ENCODE measurements at places on chromosomes 13 and 19. TPM values are rescaled to one million over a fixed set of nuclear protein-coding genes. Genes with fewer than 3 reads are reported as not detected.

DNA sequence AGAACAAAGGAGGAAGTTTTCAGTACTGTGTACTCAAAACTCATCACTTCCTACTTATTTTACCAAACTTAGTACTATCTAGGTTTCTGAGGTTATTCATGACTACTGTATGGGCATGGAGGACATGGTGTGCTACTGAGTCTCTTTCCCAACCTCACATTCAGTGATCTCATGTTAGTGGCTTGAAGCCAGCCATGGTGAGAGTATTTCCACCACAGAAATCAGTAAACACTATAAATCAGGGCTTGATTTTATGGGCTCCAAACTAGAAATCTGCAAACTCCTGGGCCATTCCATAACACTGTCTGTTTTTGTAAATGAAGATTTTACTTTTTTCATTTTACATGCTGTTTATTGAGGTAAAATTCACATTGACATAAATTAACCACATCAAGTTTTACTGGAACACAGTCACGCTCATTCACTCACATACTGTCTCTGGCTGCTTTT lies 19.7 kb downstream of the MED26 start:
- no peak for DNase-seq

GRCh38 chr13:24864579-24864978 lies 100.6 kb downstream of the RNF17 start:
- no peak for DNase-seq

GRCh38 chr19:50003254-50003788 lies 21.9 kb downstream of the VRK3 start:
- no peak for DNase-seq

- DNase-seq = no peak
These were observed 6.5 kb downstream of the ZNF426 start for GRCh38 chr19:9531933-9532332.

GRCh38 chr13:40452038-40452666 lies 214.3 kb downstream of the FOXO1 start:
- no peak for DNase-seq

DNA sequence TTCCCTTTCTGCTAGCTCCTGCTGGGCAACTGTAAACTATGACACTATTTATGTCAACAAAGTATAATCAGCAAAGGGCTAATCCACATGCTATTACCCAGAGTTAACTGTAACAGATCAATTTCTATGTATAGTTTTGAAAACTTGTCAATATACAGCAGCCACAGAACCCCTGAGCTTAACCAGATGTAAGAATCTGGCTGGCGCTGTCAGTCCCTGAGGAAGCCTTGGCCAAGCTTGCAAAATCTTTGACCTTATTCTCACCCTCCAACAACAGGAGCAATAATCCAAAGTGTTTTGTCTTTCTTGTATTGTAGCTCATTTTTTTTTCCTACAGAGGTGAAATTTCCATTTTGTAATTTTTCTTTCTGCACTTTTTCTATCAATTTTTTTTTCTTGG lies 1230.1 kb upstream of the SLC10A2 start:
- no peak for DNase-seq

- no peak for DNase-seq
These were observed 90.9 kb downstream of the SIPA1L3 start for GRCh38 chr19:37997911-37998344.

GRCh38 chr13:35720690-35721554 lies 244.4 kb upstream of the MAB21L1 start:
- DNase-seq = peak; percentile 71

DNA sequence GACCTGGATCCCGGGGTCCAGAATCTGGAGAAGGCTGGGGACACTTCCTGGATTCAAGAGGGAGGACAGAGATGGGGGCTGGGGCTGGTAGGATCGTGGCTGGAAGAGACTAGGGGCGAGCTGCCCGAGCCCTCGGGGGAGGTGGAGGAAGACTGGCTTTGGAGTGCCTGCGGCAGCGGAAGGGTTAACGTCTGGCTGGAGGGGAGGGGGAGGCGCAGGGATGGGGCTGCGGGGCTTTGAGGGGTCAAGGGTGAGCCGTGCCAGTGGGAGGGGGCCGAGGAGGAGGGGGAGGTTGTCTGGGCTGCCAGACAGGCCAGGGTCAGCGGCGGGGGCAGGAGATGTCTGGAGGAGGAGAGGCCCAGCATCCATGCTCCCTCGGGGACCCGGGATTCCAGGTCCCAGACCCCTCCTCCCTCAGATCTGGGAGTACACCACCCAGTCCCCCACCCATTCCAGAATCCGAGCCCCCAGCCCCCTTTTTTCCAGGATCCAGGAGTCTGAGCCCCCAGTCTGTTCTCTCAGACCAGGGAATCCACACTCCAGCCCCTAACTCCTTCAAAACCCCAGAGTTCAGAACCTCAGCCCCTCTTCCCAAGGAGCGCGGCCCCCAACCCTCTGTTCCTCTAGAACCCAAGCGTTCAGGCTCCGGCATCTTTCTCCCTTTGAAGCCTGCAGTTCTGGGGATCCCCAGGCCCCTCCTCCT lies 3.2 kb upstream of the SPACA6 start:
- DNase-seq = peak; percentile 89

DNA sequence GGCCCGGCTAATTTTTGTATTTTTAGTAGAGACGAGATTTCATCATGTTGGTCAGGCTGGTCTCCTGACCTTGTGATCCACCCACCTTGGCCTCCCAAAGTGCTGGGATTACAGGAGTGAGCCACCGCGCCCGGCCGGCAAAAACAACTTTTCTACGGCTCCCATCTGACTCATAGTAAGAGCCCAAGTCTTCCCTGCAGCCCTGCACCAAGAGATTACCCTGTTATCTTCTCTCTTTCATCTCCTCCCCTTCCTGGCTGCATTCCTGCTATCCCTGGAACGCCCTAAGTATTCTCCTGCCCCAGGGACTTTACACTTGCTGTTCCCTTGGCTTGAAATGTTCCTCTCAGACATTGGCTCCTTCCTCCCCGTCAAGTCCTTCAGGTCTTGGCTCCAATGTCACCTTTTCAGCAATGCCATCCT lies 6.6 kb downstream of the AP2S1 start:
- DNase-seq = no peak

DNA sequence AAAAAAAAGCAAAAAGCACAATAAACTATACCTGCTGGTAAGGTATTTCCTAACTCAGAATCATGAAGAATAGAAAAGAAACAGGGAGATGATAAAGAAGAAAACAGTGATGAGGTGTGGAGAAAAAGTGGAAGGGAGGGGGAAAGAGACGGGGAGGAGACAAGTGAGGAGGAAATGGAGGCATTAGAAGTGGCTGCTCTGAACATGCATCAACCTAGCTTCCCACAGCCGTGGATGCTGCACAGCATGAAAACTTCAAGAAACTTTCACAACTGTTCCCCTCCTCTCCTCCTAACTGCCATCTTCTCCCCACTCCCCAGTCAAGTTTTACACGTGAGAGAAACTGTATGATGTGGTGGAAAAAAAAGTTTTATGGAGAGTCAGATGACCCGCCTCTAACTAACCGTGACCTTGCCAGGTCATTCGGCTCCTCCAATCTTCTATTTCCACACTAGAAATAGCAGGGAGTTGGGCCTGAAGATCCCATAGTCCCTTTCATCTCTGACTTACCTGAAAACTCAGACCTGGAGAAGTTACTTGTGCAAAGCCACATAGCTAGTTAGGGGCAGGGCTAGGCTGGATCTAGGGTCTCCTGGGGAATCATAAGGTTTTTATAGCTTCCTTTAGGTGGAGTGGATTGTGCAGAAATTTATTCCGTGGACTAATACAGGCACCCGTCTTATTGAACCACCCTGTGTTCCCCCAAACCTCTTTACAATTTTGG lies 461.9 kb downstream of the KLF5 start:
- DNase-seq = no peak

DNA sequence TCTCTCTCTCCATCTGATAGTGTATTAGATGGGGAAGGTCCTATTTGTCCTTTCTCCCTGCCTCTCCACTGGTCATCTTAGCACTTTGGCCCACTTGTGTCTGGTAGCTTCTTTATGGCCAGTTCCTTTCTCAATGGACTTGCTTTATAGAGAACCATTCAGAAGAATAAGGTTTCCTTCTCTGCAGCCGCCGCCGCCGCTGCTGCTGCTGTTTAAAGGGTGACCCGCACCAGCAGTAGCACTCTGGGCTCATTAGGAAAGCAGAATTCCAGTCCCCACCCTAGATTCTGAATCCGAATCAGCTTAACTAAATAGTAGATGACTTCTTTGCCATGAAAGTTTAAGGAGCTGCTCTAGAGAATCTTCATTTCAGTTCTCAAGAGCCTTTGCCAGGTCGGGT lies 490.2 kb downstream of the FOXO1 start:
- no peak for DNase-seq

- no peak for DNase-seq
These were observed 54.0 kb downstream of the ZNF536 start for GRCh38 chr19:30425885-30426838.

GRCh38 chr13:24249624-24250023 lies 59.8 kb upstream of the C1QTNF9 start:
- DNase-seq = no peak

DNA sequence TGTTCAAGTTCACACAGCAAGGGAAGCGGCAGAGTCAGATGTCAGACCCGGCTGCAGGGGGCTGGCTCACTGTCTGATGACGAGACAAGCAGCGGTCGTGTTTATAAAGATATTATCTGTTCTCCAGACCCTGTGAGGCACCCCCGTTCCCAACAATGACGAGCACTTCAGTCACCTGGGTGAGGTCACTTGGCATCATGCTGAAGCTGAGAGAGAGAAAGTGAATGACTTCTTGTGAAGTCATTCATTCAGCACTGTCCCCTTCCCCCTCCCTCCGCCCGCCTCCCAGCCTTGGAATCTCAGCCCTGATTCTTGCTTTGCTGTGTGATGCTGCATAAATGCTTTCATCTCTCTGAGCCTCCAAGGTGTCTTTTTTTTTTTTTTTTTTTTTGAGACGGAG lies 4.9 kb upstream of the LYPD3 start:
- DNase-seq = no peak

- no peak for DNase-seq
These were observed 17.4 kb upstream of the KLHL1 start for GRCh38 chr13:70125693-70126092.

GRCh38 chr13:21011378-21011777 lies 50.0 kb downstream of the LATS2 start:
- DNase-seq = no peak

- DNase-seq = no peak
These were observed 6.2 kb upstream of the IRS2 start for GRCh38 chr13:109792416-109793059.

GRCh38 chr13:90105276-90105675 lies 1242.2 kb upstream of the MIR17HG start:
- DNase-seq = no peak

DNA sequence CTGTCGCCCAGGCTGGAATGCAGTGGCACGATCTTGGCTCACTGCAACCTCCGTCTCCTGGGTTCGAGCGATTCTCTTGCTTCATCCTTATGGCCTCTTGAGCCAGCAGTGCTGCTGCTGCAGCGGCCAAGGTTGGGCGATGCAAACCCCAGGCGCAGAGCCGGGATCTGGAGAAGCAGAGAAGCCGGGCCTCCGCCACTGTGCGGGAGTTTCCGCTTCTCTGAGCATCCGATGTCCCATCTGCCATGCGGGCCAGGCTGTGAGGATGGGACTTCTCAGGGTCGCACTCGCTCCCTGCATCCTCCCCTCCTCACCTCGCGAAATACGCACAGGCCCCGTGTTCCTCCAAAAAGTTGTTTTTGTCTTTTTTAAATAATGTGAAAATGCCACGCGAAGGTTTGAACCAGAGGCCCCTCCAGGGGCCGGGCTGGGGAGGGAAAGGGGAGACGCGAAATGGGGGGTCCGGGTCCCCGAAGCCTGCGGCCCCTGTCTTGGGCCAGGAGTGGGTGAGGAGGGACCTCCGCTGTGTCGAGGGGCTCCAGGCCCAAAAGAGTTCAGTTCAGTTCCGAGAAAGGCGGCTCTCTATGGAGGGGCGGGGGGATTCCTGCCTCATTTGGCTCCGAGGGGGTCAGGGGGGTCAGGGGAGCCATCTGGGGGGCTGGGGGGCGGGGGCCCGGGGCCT lies 15.9 kb downstream of the CYTH2 start:
- peak; percentile 68 for DNase-seq

DNA sequence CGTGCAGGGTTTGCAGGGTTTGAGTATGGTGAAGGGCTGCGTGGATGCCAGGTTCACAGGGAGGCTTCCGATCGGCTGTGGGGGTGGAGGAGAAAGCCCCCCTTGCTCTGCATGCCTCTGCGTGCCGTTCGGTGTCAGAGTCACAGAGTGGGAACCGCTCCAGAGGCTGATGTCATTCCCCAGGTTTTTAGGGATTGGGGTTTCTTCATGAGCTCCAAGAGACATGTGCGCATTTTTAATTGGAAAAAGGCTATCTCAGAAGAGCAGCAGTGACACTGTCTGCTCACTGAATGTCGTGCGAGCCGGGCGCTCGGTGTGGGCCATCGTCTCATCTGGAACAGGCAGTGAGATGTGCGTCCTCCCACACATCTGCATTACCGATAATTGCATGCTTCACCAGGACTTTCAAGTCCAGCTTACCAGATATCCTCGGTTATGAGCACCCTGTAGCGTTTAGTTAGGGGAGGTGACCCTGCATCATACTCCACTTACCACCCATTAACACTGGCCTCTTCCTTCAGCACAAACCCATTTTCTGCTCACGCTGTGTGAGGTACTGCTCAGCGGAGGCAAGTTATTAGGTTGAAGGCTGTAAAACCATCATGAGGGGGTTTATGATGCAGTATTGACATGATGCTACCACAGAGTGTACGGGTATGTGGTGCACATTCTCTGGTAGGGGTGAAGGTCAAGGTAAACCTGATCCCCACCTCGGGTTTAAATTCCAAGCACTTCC lies 1.7 kb downstream of the MCF2L start:
- DNase-seq = peak; percentile 6

DNA sequence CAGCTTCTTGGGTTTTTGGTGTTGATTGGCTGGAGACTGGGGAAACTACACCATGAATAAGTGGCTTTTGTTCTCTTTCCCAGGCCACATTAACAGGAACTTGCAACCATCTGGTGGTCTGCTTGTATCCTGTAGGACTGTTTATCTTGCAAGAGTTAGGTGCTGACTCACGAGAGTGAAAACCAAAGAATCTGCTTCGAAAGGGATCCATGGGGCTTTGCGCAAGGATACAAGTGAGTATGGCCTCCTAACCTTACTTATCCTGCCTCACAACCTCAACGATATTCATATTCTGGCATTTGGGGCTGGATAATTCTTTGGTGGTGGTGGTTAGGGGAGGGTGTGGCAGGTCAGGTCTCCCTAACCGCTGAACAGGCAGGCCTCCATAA lies 4.7 kb upstream of the SIGLECL1 start:
- DNase-seq = no peak

Gene PLD3
- 1,227 TPM for total RNA-seq

Gene PRODH2
- 0.64 TPM for total RNA-seq

Gene MIR17HG
- total RNA-seq = 14.5 TPM

Gene CGB3
- not detected for total RNA-seq

Gene CD33
- not detected for total RNA-seq

Gene TPTE2
- total RNA-seq = not detected

Gene MED4
- 57.1 TPM for total RNA-seq

Gene CTXN1
- 90.6 TPM for total RNA-seq

Gene PEX11G
- total RNA-seq = 2.6 TPM

Gene POGLUT2
- total RNA-seq = 17.5 TPM

Gene ZNF560
- not detected for total RNA-seq

Data from glutamatergic neuron (in vitro differentiated cells).